Activated CD4-positive, alpha-beta T cell treated with anti-CD3 and anti-CD28 coated beads, Interleukin-2, amount 10 ng/mL, durations not matched to agents 7 days and 5 days (primary cell): ENCODE measurements at places on chromosomes 13 and 19. TPM values are rescaled to one million over a fixed set of nuclear protein-coding genes. Genes with fewer than 3 reads are reported as not detected.

DNA sequence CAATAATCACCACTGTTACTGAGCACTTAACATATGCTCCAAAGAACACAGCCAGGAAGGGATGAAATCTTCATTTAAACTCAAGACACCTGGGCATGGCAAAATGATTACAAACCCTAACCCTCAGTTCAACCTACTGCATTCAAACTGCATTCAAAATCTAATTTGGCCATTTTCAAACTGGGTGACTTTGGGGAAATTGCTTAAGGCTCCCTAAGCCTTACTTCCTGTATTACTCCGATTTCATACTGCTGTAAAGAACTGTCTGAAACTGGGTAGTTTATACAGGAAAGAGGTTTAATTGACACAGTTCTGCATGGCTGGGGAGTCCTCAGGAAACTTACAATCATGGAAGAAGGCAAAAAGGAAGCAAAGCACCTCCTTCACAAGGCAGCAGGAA is 50.4 kb downstream of the CBY2 start:
- no peak for DNase-seq

- no peak for DNase-seq
Observed at GRCh38 chr19:14510311-14511228, 7.6 kb downstream of the DNAJB1 start.

DNA sequence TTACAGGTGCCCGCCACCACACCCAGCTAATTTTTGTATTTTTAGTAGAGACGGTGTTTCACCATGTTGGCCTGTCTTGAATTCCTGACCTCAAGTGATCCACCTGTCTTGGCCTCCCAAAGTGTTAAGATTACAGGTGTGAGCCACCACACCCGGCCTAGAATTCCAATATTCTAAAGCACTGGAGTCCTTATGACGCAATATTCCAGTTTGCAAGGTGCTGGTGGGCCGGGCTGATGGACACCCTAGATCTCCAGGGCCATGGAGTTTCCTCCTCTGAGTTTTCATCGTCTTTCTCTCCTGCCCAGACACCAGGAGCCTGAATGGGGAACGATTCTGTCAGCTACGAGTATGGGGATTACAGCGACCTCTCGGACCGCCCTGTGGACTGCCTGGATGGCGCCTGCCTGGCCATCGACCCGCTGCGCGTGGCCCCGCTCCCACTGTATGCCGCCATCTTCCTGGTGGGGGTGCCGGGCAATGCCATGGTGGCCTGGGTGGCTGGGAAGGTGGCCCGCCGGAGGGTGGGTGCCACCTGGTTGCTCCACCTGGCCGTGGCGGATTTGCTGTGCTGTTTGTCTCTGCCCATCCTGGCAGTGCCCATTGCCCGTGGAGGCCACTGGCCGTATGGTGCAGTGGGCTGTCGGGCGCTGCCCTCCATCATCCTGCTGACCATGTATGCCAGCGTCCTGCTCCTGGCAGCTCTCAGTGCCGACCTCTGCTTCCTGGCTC is 8.5 kb upstream of the DHX34 start:
- no peak for DNase-seq

GRCh38 chr19:4987692-4988370 is 18.9 kb downstream of the KDM4B start:
- no peak for DNase-seq

The PARP4 gene
- total RNA-seq: 76.4 TPM

GRCh38 chr13:64087624-64088023 is 2672.0 kb upstream of the PCDH20 start:
- no peak for DNase-seq

The C19orf73 gene
- 1.3 TPM for total RNA-seq

GRCh38 chr13:24272452-24273161 is 36.8 kb upstream of the C1QTNF9 start:
- DNase-seq: peak; percentile 16

- no peak for DNase-seq
Observed at GRCh38 chr19:5703819-5704818, 14.0 kb downstream of the RPL36 start.

DNA sequence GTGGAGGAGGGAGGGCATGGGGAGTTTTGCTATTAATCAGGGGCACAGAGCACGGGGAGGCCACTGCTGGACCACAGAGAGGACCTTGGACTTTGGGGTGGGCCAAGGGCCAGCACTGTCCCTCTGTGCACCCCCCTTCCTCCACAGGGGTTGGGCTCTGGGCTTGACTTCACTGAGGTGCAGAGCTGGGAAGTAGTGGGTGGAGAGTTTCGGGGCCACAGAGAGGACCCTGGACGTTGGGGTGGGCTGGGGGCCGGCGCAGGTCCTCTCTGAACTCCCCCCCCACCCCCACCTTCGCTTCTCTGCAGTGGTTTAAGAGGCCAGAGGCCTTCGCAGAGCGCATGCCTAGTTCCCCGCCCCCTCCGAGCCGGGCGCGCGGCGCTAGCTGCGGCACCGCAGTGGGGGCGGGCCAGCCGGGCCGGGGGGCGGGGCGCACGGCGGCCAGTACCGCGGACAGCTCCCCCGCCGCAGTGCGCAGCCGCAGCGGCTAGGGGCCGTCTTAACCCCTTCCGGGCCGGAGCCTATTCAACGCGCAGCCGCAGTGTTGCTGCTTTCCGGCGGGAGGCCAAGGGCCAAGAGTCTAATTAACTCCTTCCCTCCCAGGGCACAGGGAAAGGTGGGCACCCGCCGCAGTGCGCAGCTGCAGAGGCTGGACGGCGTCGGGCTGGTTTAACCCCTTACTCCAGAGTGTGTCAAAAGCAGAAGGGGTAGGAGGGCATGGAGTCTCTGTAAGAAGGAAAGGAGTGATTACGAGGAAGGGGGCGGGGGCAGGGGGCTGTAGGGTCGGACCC is 3.7 kb downstream of the KCNC3 start:
- DNase-seq: peak; percentile 77

The LAIR1 gene
- 59.3 TPM for total RNA-seq

The PRTN3 gene
- not detected for total RNA-seq

- DNase-seq: no peak
Observed at GRCh38 chr19:48342841-48343540, 17.6 kb downstream of the EMP3 start.

The LYPD5 gene
- total RNA-seq: 0.79 TPM

The PRPF31 gene
- 83.8 TPM for total RNA-seq

DNA sequence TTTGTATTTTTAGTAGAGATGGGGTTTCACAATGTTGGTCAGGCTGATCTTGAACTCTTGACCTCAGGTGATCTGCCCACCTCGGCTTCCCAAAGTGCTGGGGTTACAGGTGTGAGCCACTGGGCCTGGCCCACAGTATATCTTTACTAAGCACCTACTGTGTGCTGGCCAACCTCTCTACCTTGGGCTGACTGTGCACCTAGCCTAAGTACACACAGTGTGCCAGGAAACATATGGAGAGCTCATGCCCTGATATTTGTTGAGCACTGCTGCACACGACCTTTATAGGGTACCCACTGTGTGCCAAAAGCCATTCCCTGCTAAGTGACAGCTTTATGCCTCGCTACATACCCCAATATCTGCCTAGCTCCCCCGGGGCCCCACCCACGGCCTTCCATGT is 6.3 kb upstream of the ARHGAP45 start:
- no peak for DNase-seq

The TMC4 gene
- 4.6 TPM for total RNA-seq

- no peak for DNase-seq
Observed at GRCh38 chr13:99911965-99912566, 59.5 kb downstream of the ZIC5 start.
